LoVo (cell line): ENCODE measurements at places on chromosomes 3 and 15.

GRCh38 chr3:7407107-7407506 is 546.2 kb downstream of the GRM7 start:
- DNase-seq = no peak

DNA sequence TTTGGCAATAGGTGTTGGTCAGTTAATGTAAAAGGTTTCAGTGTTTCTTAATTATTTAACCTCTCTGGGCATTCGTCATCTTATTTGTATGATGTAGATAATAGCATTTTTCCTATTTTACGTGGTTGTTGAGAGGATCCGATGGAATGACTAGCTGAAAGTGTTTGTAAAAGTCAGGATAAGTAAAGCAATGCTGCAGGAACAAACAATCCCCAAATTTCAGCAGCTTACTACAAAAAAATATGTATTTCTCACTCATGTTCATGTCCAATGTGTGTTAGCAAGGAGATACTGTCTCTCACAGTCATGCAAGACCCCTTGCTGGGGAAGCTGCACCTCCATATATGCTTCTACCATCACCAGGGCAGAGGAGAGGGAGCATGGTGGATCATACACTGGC is 38.7 kb downstream of the CEMIP start:
- DNase-seq = no peak

DNA sequence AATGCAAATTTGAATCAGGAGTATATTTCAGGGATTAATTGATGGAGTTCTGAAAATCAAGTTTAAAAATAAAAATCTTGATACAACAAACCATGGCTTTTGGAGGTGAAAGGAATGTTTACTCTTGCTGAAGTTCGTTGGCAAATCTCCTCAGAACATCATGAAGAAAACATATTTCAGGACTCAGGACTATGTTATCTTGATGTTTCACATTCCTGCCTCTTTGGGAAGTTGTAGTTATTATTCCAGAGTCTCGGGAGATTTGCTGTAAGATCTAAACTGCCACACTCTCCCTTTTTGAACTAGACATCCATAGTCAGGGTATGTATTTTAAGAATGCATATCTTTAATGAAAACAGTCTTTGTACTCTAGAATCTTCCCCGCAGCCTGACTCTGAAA is 271.2 kb downstream of the RBMS3 start:
- no peak for DNase-seq

- DNase-seq = no peak
Measured at GRCh38 chr3:59245859-59246501, 196.2 kb upstream of the CFAP20DC start.

- DNase-seq = no peak
Measured at GRCh38 chr3:197466586-197467399, 89.0 kb downstream of the BDH1 start.

- DNase-seq = peak; percentile 76
Measured at GRCh38 chr3:134846911-134847317, 51.9 kb downstream of the EPHB1 start.

DNA sequence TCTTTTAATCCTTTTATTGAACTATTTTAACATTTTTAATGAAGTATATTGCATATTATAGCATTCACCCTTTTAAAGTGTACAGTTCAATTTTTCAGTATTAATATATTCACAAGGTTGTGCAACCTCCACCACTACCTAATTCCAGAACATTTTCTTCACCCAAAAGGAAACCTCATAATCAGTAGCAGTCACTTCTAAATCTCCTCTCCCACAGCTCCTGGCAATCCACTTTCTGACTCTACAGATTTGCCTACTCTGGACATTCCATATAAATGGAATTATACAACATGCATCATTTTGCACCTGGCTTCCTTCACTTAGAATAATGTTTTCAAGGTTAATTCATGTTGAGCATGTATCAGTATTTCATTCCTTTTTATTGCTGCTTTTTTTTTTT is 55.0 kb upstream of the HRH1 start:
- DNase-seq = no peak

DNA sequence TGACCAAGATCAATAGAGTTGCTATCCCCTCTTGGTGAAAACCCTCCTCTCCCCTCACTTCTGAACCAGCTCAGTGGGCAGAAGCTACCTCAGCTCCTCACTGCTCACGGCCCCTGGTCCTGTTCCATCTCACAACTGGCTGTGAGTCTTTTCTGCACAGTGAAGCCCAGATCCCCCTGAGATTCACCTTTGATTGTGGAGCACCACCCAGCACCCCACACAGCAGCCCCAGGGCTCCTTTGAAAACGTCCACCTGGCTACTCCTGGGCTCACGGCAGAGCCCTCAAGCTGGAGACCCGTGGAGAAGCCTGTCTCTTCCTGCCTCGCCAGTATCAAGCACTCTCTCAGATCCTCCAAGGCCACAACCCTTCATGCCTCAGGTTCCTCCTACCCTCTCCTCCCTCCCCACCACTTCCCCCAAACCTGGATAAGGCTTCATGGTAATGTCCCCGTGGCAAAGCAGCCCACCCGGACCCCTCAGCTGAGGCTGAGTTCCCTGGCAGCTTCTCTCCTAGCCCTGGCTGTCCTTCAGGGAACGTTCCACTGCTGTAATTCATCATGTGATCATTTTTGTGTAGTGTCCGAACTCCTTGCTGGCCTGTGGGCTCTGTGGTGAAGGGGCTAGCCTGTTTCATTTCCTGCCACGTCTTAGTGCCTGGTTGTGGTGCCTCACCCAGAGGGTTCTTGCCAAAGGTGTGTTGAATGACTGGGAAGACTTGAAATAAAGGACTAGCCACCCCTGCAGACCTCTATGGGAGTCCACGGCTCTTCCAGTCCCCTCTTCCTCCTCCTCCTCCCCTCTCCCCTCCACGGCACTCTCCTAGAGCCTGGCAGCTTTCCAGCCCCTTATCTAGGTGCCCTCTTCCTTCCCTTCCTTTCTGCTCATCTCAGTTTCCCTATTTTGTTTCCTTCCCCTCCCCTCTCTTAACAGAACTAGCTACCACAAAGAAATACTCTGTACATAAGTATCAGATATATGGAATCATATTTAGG is 44.5 kb downstream of the KY start:
- no peak for DNase-seq

DNA sequence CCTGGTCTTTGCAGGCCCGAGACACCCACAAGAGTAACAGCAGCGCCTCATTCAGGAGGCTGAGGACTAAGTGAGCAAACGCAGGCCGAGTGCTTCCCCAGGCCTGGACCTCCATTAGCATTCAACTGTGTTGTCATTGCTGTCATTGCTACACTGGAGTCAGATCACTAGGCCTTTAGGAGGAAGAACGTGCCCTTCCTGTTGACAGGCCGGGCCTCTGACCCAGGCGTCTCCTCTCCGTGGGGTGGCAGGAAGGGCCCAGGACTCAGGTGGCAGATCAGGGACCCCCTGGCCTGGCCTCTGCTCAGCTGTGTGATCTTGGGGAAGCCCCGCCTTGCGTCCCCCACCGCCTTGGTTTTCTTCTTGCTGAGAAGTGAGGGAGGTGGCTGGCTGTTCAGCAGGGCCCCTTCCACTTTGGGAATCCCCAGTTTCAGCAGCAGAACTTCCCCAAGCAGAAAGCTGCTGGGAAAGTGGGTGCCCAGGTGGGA is 19.1 kb downstream of the ZDHHC19 start:
- DNase-seq = no peak

GRCh38 chr3:158713094-158713499 is 19.2 kb downstream of the RARRES1 start:
- DNase-seq = no peak

DNA sequence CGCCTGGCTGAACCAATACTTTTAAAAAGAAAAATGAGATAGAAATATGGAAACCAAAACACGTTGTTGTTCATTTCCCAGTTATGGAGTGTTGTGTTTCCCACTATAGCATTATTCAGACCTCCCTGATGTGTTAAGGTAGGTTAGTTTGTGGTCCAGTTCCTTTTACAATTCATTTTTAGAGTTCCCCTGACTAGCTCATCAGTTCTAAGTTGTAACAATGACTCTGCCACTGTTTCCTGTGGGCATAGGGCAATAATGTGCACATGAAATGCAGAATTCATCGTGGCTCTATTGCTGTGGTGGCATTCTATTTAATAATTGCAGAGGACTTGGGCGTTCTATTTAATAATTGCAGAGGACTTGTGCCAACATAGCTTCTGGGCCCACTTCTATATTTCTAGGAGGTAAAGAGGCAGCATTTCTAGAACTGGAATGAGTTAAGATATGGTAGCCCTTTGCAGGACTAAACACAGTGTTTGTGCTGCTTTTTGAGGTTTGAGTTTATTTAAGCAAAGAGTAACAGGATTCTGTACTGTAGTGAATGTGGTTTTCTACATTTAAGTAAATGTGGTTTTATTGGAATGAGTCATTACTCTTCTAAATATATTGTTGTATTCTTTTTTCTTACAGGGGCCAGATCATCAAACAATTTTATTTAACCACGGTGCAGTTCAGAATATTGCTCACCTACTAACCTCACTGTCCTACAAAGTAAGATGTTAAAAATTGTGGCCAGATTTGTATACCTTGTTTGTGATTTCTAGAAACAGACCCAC is 47.5 kb downstream of the ARMC8 start:
- no peak for DNase-seq

DNA sequence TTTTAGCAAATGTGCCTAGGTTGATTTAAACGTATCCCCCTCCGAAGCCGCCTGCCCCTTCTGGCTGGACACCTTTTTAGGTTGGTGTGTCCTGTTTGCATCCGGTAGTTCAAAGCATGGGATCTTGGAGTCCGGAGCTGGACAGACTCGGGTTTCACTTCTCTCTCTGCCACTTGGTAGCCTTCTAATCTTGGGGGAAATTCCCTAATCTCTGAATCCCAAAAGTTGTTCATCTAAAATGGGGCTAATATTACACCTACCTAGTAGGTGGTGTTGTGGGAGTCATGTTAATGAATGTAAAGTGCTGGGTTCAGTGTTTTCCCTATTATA is 760 bp downstream of the FANCI start:
- no peak for DNase-seq

DNA sequence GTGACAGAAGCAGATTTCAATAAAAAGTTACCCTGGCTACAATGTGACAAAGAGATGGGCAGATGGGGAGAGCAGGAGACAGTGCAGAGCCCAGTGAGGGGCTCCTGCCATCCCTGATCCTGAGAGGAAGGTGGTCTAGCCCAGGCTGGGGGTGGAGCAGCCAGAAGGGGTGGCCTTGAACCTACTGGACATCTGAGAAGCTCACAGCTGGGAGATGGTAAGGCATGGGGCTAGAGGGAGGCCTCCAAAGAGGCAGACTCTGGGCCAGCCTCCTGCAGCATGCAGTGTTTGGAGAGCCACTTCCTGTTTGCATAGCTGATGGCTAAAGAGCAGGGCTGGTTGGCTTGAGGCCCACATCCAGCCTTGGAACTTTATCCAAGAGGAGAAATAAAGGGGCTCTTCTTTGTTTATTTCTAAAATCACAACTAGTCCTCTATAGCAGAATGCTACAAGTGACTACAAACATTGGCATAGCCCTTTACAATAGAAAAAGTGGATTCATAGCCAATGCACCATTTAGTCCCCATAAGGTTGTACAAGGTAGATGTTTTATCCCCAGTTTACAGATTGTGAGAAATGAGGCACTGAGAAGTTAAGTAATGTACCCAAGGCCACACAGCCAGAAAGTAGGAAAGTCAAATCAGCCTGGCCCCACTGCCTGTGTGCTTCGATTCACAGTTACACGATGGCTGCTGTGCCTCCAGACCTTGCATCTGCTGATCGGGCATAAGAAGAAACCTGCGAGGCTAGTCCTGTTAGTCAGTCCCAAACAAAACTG is 4.6 kb downstream of the EFCC1 start:
- no peak for DNase-seq

GRCh38 chr3:158106766-158107471 is 699 bp upstream of the SHOX2 start:
- DNase-seq = peak; percentile 7

- no peak for DNase-seq
Measured at GRCh38 chr3:127634653-127635052, 5.7 kb downstream of the PODXL2 start.

GRCh38 chr3:108338901-108339545 is 42.7 kb downstream of the HHLA2 start:
- DNase-seq = no peak

DNA sequence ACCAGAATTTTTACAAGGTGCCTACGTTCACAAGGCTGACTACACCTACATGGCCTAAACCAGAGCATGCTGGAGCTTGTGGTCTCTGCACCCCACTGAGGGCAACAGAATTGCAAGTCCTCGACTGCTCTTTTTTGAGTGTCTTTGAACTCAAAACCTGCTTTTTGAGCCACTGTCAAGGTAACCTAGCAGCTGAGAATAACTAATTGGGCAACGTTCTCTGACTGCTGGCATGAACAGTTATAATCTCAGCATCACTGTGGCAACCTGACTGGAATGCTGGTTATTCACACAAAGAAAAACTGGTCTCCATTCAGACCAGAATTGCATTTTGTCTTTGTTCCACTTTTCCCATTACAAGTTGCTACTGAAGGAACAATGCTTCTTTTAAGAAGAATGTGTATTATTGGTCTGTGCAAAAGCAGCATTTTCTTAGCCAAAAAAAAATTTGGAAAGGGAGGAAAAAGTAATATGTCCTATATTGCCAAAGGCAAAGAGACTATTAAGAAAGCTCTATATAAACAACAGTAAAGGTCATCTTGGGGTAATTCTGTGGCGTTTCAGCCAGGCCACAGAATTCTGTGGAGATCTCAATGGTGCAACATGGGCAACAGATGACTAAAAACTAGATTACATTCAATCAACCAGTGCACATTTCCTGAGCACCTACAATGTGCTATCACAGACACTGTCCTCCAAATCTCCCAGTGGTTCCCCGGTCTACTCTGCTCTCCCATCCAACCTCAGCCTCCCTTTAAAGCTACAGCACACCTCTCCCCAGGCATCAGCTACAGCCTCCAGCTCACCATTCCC is 76.8 kb downstream of the TNIK start:
- DNase-seq = no peak

DNA sequence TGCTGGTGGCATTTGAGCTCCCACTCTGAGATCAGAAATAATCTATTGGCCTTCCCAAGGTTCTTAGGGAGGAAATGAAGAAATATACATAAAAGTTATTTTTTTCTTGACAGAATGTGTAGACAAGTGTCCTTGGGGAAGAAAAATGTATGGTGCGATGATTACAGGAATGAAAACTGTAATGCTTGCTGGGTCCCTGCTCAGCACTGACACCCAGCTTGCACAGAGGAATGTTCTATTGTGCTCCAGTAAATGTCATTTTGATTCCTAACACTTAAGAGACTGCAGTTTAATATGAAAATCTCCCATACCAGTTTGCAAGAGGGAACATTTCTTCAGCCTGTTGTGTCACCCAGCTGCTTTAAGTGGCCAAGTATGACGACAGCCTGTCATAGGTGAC is 271.3 kb upstream of the TPM1 start:
- no peak for DNase-seq

- DNase-seq = no peak
Measured at GRCh38 chr3:159548675-159549335, 439.8 kb upstream of the IL12A start.

GRCh38 chr3:8385848-8386620 is 115.6 kb upstream of the LMCD1 start:
- DNase-seq = no peak

DNA sequence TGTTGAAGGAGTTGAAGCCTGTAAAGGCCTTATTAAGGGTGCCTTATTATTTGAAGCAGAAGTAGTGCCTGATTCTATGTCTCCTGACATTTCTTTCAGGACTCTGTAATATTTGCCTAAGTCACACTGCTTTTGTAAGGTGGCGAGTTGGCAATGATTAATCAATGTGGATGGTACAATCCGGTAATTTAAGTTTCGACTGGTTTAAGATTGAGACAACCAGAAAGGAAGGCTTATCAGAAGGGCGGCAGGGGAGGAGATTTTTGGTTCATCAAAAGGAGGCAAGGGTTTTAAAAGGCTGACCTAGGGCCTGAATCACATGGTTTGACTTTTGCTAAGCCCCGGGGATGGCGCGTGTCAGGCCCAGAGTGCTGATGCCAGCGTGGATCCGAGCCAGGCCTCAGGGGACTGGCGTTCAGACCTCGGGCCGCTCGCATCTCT is 830 bp upstream of the RNF13 start:
- DNase-seq = no peak
